Right lobe of liver (tissue), 6 donors: ENCODE measurements at places on chromosomes 7 and 10.

GRCh38 chr7:18491871-18492270, 3.7 kb upstream of the HDAC9 start:
- no peak for DNase-seq

DNA sequence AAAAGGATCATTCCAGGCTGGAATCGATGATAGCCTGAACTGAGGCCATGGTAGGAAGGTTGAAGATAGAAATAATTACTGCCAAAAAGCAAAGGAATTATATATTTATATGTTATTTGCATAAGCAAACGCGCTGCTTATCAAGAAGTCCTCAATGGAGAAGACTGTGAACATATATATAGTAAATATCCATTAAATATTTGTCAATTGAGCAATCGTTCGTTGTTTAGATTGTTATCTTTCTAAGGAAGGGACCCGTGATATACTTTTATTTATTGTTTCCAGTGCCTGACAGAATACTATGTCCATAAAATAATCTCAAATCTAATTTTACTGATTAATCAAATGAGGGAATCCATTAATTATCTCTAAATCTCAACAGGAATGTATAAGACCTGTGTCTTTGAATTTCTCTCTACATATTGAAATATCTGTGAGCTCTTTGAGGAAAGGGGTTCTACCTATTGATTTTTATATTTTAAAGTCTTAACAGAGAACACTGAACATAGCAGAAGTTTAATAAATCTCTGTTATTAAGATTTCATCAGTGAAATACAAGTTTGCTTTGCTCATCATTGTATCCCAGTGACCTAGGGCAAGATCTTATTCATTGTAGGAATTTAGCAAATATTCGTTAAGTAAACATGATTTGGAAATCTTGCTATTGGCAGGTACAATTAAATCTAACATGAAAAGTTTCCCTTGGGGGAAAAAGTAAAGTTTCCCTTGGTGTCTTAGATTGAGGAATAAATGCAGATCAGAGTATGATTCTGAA, 12.0 kb upstream of the HERC4 start:
- no peak for DNase-seq

DNA sequence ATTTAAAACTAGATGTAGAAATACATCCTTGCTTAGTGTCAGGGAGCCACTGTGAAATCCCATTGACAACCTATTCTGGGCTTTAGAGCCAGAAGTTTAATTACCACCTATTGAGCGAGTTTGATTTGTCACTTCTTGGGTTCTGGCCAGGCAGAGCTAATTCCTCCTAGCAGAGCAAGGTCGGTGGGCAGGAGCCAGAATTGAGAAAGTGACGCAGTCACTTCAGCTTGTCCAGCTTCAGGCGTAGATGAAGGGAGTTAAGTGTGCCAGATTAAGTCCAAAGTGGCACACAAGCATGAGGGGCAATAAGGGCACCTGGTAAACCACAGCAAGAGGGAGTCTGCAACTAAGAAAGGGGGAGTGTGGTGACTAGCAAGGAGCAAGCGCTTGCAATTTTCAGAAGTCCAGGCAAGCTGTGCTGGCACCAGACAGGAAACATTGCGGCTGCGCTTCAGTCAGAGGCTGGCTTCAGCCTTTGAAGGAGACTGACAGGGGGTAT, 119.4 kb downstream of the ST7 start:
- peak; percentile 56 for DNase-seq

DNA sequence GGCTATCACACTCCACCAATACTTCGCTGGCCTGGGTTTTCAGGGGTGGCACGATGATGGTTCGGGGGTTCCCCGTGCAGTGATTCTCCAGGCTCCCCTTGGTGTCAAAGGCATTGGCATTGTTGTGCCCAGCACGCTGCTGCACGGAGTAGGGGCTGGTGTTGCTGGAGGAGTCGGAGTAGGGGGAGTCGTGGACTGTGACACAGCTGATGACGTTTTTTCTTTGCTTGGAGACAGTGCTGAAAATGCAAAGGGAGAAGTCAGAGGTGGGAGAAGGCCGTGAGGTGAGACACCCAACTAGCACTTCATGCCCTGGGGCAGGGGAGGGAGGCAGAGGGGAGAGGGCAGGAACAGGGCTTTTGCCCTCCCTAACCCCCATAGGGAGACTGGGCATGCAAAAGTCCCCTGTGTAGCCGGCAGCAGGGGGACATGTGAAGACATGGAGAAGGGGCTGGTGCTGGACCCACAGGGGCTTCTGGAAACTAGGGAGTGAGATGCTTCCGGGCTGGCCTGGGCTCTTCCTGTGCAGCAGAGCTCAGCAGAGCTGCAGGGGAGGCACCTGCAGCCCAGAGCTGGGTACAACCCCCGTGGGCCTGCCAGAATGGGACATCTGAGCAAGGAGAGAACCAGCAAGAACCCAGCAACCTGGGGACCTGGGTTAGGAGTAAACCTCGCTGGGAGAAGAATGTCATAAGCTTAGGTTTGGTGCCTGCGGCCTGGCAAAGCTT, 60.5 kb downstream of the CLEC2L start:
- DNase-seq = no peak

DNA sequence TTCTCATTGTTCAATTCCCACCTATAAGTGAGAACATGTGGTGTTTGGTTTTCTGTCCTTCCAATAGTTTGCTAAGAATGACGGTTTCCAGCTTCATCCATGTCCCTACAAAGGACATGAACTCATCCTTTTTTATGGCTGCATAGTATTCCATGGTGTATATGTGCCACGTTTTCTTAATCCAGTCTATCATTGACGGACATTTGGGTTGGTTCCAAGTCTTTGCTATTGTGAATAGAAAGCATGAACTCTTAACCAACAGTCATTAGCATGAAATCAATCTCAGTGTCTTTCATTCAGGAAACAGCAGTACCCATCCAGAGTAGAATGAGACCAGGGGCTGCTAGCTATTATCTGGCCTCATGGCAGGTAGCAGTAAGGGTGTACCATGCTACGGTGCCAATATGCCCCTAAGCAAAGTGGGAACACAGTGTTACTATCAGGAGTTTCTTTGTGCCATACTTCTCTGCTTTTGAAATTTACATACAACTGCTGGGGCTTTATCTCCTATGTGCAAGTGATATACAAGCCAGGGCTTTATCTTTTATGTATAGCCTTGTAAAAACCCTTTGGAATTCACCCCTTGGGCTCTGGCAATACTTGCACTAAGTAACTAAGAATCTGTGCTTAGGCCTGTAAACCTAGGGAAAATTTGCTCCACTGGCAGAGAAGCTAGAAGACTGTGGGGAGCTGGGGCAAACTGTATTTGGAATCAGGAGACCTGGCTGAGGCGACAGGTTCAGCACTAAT, 5.4 kb downstream of the PON2 start:
- no peak for DNase-seq

DNA sequence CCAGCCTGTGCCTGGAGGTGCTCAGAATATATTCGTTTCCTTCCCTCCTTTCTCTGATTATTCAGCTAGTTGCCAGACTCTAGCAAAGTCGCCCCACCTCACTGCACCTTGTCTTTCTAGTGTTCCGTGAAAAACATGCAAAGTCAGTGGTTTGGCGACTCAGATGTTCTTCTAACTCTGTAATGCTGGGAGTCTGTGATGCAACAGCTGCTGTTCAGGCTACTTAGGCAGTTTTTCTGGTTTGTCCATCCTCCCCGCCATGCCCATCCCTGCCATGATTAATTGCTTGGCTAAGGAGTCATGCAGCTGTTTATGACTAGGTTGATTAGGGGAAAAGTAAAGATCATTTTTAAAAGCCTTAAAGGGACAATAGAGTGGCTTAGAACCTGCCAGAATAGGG, 99.4 kb downstream of the MTPN start:
- no peak for DNase-seq

DNA sequence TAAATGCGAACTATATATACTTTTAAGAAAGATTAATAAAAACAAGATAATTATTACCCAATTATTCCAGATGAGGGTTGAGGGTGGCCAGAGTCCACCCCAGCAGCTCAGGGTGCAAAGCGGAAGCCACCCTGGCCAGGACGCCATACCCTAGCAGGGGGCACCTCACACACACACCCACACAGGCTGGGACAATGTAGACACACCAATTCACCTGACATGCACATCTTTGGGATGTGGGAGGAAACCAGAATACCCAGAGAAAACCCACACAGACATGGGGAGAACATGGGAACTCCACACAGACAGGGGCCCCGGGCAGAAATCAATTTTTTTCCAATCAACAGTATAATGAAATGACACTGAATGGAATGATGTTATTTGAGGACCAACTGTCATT, 86.0 kb downstream of the RTKN2 start:
- DNase-seq = no peak

- DNase-seq = no peak
These were observed 41.4 kb downstream of the AHCYL2 start for GRCh38 chr7:129266181-129266580.

DNA sequence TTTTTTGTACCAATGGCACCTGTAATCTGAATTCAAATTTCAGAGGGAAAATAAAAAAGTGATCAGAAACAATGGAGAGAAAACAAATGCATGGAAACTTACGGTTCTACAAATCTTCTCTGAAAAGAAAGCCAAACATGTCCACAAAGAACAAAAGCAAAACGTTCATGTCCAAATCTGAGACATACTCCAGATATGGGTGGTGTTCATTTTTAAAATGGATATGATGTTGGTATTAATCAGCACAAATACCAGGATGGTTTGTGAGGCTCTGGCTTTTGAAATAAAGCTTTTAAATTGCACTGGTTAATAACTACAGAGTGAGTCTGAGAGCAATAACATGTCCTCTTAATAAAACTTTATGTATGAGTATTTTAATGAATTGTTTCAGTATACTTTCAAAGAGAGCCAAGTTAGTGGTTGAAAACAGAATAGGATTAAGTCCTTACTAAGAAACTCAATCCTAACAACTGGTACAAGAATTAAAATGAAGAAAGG, 366.4 kb downstream of the INHBA start:
- DNase-seq = no peak

- no peak for DNase-seq
These were observed 64.0 kb upstream of the CTTNBP2 start for GRCh38 chr7:117937049-117937752.
